ENCODE measurements at places on chromosomes 5 and 9. TPM values are rescaled to one million over a fixed set of nuclear protein-coding genes. Genes with fewer than 3 reads are reported as not detected.

- H3K4me1 ChIP-seq, result no peaks in the 10 kb centered on the region
- H3K36me3 ChIP-seq, result peaks cover 97% of the 10 kb centered on the region
- H3K27ac ChIP-seq, result no peak overlapping the region
- DNase-seq, result no peak
- H3K27me3 ChIP-seq, result no peaks in the 10 kb centered on the region
- no peak overlapping the region for H3K4me3 ChIP-seq
Measured at GRCh38 chr5:95519681-95520080, 35.1 kb downstream of the SKIC3 start.

- DNase-seq, result no peak
- H3K27ac ChIP-seq, result no peak overlapping the region
Measured at GRCh38 chr9:112699230-112699629, 18.7 kb downstream of the INIP start.

- H3K36me3 ChIP-seq, result peaks cover 11% of the 10 kb centered on the region
- no peaks in the 10 kb centered on the region for H3K4me1 ChIP-seq
- no peak overlapping the region for H3K4me3 ChIP-seq
- no peaks in the 10 kb centered on the region for H3K27me3 ChIP-seq
- H3K27ac ChIP-seq, result no peak overlapping the region
- DNase-seq, result no peak
Measured at GRCh38 chr5:57231607-57232006, 57.7 kb downstream of the GPBP1 start.

DNA sequence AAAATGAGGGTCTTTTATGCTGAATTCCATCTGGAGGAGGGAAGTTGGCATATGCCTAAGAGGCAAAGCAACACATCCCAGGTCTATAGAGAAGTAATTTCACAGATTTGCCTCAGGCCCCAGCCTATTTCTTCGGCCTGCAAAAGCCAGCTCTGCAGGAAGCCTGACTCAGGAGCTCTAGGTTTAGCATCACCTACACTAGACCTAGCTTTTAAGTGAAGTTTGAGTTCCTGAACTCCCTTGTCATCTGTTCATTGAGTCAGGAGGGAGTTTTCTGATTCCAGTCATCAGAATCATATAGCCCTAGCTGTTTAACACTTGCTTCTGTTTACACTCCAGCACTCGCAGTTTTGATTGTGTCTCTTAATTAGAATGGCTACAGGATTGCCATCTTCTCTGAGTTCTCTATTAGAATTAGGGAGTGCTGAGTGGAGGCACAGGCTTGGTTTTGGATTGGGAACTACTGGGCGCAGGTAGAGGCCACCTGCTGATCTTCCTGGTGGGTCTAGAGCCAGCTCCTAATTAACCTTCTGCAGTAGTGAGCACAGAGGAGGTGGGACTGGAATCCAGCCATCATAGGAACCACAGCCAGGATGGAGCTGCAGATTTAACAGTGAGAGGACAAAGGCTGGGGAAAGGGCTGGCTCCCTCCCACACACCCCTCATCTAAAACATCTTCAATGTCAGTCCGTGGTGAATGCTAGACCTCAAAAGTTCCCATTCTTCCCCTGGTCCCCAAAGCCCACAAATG, 179.5 kb downstream of the TRIO start:
- DNase-seq, result no peak
- H3K27me3 ChIP-seq, result no peaks in the 10 kb centered on the region
- H3K4me3 ChIP-seq, result no peak overlapping the region
- H3K36me3 ChIP-seq, result peaks cover under 1% of the 10 kb centered on the region

GRCh38 chr9:24382566-24382965, 163.1 kb downstream of the IZUMO3 start:
- no peaks in the 10 kb centered on the region for H3K4me1 ChIP-seq
- H3K27me3 ChIP-seq, result no peaks in the 10 kb centered on the region
- no peaks in the 10 kb centered on the region for H3K36me3 ChIP-seq

GRCh38 chr5:177508837-177509236, 789 bp downstream of the DOK3 start:
- peak overlapping the region; percentile 42 for H3K4me3 ChIP-seq
- peak overlapping the region; percentile 30 for H3K27ac ChIP-seq
- H3K4me1 ChIP-seq, result no peaks in the 10 kb centered on the region
- no peaks in the 10 kb centered on the region for H3K27me3 ChIP-seq
- H3K36me3 ChIP-seq, result peaks cover 34% of the 10 kb centered on the region

DNA sequence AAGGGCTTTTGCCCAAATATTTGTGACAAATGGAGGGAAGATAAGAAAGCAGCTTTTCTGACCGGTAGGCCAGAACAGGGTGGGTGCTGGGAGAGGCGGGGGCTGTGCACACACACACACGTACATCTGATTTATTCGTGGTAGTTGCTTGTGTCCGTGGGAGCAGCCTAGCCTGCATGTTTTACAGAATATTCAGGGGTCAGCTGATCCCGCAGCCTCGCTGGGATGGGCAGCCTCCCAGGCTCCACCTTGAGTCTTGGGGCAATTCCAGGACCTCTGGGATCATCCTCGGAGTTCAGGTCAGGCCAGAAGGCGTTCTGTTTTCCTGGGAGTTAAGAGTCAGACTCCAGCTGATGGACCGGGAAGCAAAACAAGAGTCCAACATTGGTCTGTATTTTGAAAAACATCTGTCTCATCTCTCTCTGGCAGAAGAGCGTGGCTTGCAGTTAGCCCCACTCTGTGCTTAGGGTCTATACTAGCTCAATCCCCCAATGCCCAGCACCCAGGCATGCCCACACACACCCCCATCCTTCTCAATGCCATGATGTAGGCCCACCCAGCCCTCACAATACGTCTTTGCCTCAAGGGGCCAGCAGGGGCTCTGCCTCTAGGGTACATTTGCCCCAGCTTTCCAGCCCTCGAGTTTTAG, 210.6 kb downstream of the GOLPH3 start:
- H3K36me3 ChIP-seq, result no peaks in the 10 kb centered on the region
- no peaks in the 10 kb centered on the region for H3K27me3 ChIP-seq
- DNase-seq, result peak; percentile 67

DNA sequence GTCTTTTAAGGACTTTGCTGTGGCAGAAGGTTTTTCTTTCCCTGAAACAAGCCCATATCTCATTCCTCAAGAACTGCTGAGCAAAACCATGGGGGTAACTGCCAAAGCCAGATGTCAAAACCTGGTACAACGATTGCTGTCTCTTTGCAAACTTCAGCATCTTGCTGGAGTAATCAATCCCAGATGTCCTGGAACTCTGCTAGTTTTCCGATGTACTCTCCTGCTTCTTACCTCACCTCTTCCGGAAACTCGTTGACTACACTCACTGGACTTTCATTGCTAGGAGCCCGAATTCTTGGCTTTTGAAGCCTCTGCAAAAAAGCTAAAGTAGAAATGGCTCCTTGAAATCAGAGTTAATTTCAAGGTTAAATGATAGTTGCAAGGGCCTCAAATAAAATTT, 23.3 kb downstream of the RAD1 start:
- no peaks in the 10 kb centered on the region for H3K27me3 ChIP-seq
- no peak overlapping the region for H3K27ac ChIP-seq
- no peak for DNase-seq

DNA sequence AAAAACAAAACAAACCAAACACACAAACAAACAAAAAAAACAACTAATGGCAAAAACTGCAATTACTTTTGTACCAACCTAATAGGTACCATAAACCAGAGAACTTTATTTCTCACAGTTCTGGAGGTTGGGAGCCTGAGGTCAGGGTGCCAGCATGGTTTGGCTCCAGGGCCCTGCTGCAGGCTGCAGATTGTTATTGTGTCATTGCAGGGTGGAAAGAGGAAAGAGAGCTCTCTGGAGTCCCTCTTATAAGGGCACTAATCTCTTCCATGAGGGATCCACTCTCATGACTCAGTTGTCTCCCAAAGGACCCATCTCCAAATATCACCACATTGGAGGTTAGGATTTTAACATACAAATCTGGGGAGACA, 64.9 kb upstream of the CPEB4 start:
- no peaks in the 10 kb centered on the region for H3K4me1 ChIP-seq
- H3K4me3 ChIP-seq, result no peak overlapping the region
- no peaks in the 10 kb centered on the region for H3K36me3 ChIP-seq
- H3K27ac ChIP-seq, result no peak overlapping the region

DNA sequence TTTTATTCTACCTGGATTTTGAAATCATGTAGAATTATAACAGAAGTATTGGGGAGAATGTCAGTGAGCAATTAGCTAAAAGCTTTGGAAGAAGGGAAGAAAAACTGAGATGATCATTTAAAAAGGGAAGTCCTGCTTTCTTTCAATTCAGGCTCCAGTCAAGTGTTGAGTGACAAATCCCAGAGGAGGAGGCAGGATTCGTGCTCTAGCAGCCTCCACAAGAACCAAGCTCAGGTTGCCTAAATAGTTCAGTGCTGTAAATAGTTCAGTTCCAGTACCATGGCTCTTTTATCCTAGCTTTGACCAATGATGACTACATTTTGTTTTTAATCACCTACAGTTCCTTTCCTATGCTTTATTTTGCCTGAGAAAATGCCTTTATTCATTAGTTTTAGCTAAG, 204.9 kb upstream of the NREP start:
- H3K4me1 ChIP-seq, result no peaks in the 10 kb centered on the region
- DNase-seq, result no peak
- no peak overlapping the region for H3K4me3 ChIP-seq
- H3K27ac ChIP-seq, result no peak overlapping the region

- H3K27me3 ChIP-seq, result no peaks in the 10 kb centered on the region
- H3K4me3 ChIP-seq, result no peak overlapping the region
- H3K4me1 ChIP-seq, result no peaks in the 10 kb centered on the region
- no peak for DNase-seq
- H3K36me3 ChIP-seq, result no peaks in the 10 kb centered on the region
- no peak overlapping the region for H3K27ac ChIP-seq
Measured at GRCh38 chr9:117273612-117274011, 141.2 kb downstream of the ASTN2 start.

- peak; percentile 99 for DNase-seq
- H3K27ac ChIP-seq, result peak overlapping the region; percentile 63
- peaks cover 11% of the 10 kb centered on the region for H3K27me3 ChIP-seq
- no peaks in the 10 kb centered on the region for H3K4me1 ChIP-seq
- H3K4me3 ChIP-seq, result peak overlapping the region; percentile 62
- no peaks in the 10 kb centered on the region for H3K36me3 ChIP-seq
Measured at GRCh38 chr9:132240841-132241482, 79.1 kb downstream of the NTNG2 start.

GRCh38 chr9:3023449-3023848, 179.6 kb upstream of the PUM3 start:
- DNase-seq, result no peak
- H3K4me1 ChIP-seq, result no peaks in the 10 kb centered on the region
- no peaks in the 10 kb centered on the region for H3K36me3 ChIP-seq
- H3K27me3 ChIP-seq, result no peaks in the 10 kb centered on the region

The RANBP17 gene
- 25.8 TPM for total RNA-seq

The HCN1 gene
- total RNA-seq, result 0.71 TPM

The QRFP gene
- not detected for total RNA-seq

The BAAT gene
- not detected for total RNA-seq

Measured in sigmoid colon (tissue), 7 donors.